Stimulated activated CD4-positive, alpha-beta T cell treated with anti-CD3 and anti-CD28 coated beads, Interleukin-15, amount 100 ng/mL, for 1 hour (primary cell): ENCODE measurements at places on chromosomes 2 and 18.
A peak's percentile ranks its signal among the peaks of the same experiment; 100 is the strongest.

DNA sequence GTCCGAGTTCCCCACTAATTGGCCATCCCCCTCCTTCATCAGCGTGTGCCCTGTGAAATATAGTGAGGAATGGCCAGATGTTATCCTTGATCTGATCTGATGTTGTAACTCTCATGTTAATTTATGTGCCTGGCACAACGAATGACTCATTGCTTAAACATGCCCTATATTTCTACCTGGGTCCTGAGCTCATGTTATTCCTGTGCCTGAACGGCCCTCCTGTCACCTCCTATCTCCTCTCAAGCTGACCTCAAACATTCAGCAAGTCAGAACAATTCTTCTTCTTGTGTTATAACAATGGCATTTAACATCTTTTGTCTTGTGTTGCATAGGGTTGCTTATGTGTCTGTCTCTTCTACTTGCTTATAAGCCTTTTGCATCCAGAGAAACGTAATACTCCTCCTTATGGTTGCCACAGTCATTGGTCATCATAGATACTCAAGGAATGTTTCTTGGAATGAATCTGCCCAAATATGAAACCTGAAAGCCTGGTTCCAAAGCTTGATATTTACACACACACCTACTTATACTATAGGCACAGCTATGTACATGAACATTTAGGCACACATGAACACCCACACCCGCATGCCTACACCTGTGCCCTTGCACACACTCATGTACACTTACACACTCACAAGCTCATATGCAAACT is 80.2 kb upstream of the PHLPP1 start:
- DNase-seq, result no peak

DNA sequence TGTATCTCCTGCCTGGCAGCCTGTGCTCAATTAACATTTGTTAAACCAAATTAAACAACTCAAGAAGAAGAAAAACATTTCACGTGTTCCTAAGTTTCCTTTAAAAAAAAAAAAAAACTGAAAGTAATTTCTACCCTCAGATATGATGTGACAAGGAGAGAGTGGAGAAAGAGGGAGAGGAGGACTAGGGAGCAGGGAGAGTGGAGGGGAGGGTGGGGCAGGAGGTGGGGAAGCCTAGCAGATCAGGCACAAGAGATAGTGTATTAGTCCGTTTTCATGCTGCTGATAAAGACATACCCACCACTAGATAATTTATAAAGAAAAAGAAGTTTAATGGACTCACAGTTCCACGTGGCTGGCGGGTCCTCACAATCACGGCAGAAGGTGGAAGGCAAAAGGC is 46.4 kb downstream of the CYP1B1 start:
- no peak for DNase-seq

DNA sequence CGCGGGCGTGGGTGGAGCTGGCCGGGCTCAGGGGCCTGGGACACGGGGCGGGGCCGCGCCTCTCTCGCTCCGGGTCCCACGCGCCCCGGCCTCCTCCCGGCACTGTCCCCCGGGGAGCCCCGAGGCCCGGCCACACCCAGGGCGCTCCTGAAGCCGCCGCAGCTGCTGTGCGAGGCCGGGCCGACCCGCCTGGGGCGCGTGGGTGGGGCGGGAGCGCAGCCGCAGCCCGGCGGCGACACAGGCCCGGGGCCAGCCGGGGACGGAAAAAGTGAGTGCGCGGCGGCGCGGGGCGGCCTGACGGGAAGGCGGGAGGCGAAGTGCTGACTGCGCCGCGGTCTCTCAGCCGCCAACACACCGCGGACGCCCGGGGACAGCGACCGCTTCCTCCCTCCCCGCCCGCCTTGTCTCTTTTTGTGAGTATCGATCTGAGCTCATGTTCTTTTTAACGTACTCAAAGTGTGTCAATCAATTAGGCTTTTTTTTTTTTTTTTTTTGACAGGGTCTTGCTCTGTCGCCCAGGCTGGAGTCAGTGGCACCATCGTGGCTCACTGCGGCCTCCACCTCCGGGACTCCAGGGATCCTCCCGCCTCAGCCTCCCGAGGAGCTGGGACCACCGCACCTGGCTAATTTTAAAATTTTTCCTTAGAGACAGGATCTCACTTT is 14.5 kb downstream of the PDCD1 start:
- DNase-seq, result peak; percentile 76

- DNase-seq, result no peak
Observed at GRCh38 chr2:239715202-239715601, 309.9 kb downstream of the NDUFA10 start.

DNA sequence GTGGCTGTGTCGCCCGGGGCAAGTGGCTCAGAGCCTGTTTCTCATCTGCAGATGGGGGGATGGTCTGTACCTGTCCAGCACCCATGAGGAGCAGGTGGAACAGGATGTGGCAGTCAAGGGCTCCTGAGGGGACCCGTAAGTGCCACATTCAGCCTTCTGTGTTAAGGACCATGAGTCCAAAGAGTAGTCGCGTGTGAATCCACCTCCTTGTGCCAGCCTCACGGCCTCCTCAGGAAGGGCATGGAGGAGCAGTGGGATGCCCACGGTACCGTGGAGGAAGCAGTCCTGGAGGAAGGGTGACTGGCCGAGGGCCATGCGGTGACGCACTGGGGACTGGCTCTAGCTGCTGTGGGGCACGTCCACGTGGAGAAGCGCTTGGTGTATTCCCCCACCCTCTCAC is 61.1 kb downstream of the ODC1 start:
- DNase-seq, result no peak

- DNase-seq, result no peak
Observed at GRCh38 chr2:168471163-168471475, 15.0 kb downstream of the CERS6 start.

DNA sequence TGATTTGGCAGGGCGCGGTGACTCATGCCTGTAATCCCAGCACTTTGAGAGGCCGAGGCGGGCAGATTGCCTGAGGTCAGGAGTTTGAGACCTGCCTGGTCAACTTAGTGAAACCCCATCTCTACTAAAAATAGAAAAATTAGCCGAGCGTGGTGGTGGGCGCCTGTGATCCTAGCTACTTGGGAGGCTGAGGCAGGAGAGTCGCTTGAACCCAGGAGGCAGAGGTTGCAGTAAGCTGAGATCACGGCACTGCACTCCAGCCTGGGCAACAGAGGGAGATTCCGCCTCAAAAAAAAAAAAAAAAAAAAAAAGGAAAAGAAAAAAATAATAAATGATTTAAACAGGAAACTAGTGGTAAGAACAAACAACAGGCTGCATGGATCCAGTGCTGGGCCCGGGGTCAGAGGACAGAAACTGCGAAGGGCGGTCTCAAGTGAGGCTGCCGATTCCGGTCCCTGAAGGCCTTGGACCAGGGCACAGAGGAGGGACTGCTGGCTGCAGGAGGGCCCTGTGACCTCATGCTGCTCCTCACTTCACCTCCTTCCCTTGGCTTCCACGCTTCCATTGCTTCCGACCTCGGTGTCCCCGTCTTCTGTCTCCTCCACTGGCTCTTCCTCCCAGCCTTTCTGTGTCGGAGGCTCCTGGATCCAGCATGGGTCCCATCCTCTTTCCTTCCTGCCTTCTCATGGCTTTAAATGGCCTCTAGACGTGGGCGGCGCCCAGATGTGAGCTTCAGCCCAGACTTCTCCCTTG is 2.1 kb upstream of the GRHL1 start:
- no peak for DNase-seq
